ENCODE measurements at places on chromosomes 2 and 18.

GRCh38 chr2:241036397-241036963 is 38.1 kb downstream of the SNED1 start:
- DNase-seq: no peak

GRCh38 chr2:23426263-23426905 is 41.4 kb downstream of the KLHL29 start:
- no peak for DNase-seq

- DNase-seq: no peak
Observed at GRCh38 chr18:7084080-7085065, 33.2 kb downstream of the LAMA1 start.

DNA sequence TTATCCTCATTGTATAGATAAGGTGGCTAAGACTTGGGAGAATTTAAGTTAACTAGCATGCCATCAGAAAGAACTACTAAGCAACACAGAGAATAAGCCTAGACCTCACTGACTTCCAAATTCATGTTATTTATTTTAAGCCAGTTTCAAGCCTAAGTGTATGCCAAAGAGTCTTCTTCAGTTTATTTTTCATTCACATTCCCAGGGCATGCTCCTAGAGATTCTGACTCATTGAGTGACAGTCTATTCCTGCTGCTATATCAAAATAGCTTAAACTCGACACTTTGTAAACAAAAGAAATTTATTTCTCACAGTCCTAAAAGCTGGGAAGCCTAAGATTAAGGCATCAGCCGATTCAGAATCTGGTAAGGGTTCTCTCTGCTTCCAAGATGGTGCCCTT is 467.1 kb downstream of the MBD2 start:
- no peak for DNase-seq

DNA sequence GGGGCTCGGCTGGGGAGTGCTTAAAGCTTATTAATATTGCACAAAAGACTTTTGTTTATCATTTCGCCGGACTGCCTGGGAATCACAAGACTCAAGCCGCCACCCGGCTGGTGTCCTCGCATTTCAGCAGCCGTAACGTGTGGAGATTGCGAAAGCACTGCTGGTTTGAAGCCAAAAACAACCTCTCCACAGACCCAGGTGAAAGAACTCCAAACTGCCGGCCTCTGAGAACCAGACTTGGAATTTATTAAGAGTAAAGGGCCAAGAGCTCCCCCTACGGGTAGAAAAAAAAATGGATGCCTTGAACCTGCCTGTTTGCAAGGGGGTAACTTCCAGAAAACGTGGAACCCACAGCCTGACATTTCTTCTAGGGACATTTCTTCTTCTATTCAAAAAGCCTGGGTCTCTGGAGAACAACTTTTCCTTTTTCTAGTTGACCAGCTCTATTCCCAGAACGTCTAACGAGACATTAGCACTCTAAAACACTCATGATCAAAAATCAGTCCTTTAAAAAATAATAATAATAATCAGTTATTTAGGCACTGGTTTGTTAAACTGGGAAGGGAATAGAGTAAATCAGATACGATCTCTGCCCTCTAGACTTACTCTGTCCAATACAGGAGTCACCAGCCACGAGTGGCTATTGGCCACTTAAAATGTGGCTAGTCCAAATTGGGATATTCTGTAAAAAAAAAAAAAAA is 216.3 kb downstream of the C1D start:
- DNase-seq: no peak

GRCh38 chr2:108612153-108612513 is 77.9 kb downstream of the LIMS1 start:
- DNase-seq: no peak

DNA sequence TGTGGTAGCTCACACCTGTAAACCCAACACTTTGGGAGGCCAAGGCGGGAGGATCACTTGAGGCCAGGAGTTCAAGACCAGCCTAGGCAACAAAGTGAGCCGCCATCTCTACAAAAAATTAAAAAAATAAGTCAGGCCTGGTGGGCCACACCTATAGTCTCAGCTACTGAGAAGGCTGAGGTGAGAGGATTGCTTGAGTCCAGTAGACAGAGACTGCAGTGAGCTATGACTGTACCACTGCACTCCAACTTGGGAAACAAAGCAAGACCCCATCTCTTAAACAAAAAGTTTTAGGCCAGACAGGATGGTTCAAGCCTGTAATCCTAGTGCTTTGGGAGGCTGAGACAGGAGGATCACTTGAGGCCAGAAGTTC is 69.8 kb upstream of the IL1R2 start:
- DNase-seq: no peak

Measured in amygdala (tissue), 56 donors.